HTR-8/SVneo (cell line): ENCODE measurements at places on chromosomes 3 and 15.
A peak's percentile ranks its signal among the peaks of the same experiment; 100 is the strongest.

DNA sequence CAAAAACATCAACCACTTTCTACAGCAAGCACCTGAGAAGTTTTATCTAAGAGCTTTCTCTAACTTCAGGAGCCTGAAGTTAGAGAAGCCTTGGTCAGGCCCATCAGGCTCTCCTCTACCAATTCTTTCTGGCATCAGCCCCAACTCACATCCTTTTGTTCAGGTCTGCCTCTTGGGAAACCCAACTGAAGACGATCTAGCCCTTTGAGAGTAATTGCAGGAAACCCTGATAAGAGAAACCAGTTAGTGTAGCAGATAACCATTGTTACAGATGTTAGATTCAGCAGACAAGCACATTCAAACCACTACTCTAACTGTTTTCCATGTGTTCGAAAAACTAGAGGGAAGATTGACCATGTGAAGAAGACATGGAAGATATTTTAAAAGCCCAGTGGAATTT is 27.0 kb upstream of the DYNC1LI1 start:
- DNase-seq = no peak

GRCh38 chr3:39910826-39911464 is 101.5 kb downstream of the MYRIP start:
- no peak for DNase-seq

DNA sequence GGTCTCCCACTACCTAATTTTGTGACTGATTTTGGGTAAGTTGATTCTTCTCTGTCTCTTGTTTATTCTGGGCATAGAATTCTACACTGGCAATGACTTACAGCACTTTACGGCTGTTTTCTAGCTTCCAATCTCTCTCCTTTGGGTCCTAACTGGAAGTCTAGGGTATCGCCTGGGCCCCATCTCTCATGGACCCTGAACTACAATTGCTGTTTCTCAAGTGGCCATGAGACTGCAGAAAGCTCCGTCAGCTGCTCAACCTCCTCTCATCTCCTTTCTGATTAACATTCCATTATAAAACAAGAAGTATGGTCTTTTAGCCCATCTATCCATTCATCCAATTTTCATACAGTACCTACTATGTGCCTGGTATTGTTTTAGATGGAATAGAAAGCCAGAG is 4.4 kb upstream of the PXYLP1 start:
- DNase-seq = no peak

DNA sequence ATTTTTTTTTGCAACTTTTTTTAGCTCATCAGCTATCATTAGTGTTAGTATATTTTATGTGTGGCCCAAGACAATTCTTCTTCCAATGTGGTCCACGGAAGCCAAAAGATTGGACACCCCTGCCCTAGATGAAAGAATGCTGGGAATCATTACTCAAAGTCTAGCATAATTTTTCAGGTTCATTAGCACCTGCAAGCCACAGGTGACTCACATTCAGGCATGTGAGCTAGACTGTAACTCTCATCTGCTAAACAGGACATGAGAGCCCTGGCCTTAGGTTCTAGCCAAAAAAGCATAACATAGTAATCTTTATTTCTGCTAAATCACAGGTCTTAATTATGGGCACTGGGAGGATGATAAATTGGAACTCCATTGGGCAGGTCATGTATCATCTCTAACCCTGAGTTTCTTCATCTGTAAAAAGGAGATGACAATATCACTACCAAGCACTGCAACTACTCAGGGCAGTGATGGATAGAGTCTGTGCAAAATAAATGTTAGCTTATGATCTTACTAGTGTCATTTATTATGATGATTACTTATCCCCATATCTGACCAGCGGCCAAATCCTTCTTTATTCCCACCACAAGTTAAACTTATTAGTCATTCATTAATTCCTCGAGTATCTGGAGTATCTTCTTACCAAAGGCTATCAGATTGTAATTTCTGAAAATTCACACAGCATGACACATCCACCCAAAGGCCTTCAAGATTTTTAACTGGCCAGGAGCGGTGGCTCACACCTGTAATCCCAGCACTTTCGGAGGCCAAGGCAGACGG is 125.0 kb downstream of the PLD1 start:
- DNase-seq = no peak

- DNase-seq = peak; percentile 61
These were observed 183.8 kb upstream of the THRB start for GRCh38 chr3:24678421-24678865.

GRCh38 chr15:87547470-87548181 is 708.9 kb downstream of the NTRK3 start:
- DNase-seq = no peak

- DNase-seq = no peak
These were observed 8.9 kb downstream of the OXTR start for GRCh38 chr3:8760506-8760905.

- no peak for DNase-seq
These were observed 4.4 kb upstream of the PTPN23 start for GRCh38 chr3:47376393-47376792.

DNA sequence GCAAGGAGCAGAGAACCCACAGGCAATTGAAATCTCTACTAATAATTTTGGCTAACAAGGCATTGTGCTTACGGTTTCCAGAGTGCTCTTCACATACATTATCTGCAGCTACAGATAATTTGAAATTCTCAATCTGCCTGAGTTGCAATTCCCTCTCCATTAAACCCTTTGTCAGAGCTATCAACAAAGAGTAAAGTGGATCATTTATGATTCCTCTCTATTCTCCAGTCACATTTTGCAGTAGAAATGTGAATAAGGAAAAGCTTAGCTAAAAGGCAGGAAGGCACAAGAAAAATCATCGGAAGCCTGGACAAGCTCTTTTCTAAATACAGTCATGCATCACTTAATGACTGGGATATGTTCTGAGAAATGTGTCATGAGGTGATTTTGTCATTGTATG is 49.6 kb downstream of the FAM98B start:
- no peak for DNase-seq

- DNase-seq = no peak
These were observed 15.7 kb upstream of the KIF23 start for GRCh38 chr15:69398491-69398891.

GRCh38 chr15:98817745-98818144 is 169.4 kb downstream of the IGF1R start:
- DNase-seq = no peak

- DNase-seq = no peak
These were observed 9.4 kb downstream of the ATP13A4 start for GRCh38 chr3:193545304-193545703.

DNA sequence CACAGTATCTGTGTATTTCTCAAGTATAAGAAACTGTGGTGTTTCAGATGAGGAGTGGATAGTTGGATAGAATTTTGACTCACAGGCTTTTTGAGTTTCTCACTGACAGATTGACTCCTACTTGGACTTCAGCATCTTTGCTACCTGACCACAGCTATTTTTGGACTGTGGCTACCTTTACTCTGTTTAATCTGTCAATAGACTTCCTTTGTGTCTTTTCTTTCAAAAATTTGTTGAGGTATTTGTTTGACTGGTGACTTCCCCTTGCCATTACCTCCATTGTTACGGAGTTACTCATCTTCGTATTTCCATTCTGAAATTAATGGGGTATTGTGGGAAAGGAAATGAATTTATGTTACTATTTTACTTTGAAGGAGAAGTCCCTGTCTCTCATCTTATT is 123.8 kb downstream of the AGBL1 start:
- no peak for DNase-seq

DNA sequence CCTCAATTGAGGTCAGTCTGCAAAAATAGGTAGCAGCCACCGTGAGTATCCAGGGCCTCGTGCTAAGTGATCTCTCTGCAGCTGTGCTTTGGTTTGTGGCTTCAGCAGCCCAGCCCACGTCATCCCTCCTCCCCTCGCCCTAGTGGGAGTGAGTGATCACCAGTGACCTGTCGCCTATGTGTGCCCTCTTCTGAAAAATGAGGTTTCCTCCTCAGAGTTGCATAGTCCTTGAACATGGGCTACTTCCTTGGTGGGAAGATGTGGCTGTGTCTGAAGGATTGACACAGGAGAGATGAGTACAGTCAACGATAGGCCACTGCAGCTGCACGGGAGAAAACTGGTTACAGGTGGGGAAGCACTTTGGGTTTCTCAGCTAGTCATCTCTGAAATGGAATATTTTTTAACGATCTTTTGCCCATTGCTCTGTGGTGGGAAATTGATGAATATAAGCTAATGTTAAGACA is 144.8 kb upstream of the BHLHE40 start:
- no peak for DNase-seq

DNA sequence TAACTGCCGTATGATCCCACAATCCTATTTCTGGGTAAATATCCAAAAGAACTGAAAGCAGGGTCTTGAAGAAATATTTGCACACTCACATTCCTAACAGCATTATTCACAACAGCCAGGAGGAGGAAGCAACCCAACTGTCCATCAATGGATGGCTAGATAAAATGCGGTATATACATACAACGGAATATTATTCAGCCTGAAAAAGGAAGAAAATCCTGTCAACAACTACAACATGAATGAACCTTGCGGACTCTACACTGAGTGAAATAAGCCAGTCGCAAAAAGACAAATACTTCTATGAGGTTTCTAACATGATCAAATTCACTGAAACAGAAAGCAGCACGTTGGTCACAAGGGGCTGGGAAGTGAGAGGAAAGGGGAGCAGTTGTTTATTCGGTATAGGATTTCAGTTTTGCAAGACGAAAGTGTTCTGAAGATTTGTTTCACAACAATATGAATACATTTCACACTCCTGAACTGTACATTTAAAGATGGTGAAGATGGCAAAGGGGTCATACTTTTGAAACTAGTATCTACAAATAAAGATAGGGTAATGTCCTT is 6.2 kb downstream of the DLG1 start:
- DNase-seq = no peak

DNA sequence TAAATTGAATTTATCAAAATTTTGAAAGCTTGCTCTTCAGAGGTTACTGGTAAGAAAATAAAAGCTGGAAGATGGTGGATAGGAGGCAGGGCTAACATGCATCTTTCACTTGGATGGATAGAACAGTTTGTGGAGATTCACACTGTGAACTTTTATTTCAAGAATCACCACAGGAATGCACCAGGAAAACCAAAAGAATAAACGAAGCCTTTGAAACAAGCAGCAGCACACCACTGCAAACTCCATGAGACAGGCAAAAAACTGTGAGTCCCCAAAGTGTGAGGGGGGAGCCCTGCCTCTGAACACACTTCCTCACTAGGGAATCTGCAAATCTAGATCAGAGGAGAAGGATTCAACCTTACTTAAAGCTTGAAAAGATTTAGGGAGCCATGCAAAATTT is 122.2 kb downstream of the RTP4 start:
- no peak for DNase-seq

GRCh38 chr3:53261712-53262111 is 5.9 kb upstream of the TKT start:
- no peak for DNase-seq

DNA sequence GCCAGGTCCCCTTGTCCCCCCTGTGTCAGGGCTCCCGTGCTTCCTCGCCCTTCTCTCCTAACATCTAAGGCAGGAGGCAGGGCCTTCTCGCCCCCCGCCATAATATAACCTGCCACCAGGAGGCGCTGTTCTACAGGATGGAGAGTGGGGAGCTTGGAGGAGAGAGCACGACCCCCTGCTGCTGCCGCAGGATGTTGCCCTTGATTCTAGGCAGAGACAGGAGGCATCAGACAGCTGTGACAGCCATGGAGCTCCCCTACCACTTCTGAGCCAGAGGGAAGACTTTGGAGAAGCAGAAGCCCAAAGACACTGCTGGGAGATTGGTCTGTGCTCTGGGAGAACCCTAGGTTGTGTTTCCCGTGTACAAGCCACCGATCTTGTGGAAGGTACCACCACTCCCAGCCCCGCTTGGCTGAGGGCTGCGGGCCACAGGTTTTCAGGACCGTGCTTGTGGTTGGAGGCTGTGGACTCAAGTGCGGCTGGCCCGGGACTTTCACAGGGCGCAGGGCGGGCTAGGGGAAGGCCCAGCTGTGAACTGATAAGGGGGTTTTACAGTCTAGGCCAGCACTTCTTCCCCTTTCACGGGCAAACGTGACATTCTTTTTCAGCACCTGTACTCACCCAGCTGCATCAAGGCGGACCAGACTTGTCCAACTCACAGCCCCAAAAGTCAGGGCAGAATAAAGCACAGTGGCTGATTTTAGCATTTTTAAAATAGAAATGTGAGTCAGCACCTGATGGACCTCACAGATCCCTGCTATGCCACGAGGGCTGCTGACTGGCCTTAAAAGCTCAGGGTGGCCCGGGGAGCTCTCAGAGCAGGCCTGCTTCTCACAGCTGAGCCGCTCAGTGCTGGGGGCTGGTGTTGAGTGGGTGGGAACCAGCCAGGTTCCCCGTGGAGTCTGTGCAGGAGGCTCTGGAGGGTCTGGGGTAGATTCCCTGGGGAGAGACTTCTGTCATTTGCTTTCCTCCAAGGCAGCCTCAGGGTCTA is 2.6 kb upstream of the TIGIT start:
- peak; percentile 41 for DNase-seq

- no peak for DNase-seq
These were observed 221.2 kb downstream of the NLGN1 start for GRCh38 chr3:173618703-173619102.

DNA sequence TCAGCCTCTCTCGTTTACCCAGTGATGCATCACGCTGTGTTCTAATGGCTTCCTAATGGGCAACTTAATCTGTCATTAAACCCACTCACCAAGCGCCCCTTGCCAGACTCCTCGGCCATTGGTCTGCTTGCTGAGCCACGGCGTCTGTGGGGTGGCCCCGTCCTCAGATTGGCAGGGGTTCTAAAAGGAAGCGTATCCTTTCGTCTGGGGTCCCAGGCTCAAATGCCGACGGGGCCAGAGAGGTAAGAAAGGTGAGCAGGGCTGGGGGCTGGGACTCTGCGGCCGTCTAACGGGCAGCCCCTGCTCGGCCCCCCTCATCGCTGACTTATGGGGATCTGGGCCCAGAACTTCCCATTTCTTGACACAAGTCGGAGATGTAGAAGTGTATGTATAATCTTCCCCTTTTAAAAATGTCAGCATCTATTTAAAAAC is 315.1 kb upstream of the PROK2 start:
- no peak for DNase-seq

DNA sequence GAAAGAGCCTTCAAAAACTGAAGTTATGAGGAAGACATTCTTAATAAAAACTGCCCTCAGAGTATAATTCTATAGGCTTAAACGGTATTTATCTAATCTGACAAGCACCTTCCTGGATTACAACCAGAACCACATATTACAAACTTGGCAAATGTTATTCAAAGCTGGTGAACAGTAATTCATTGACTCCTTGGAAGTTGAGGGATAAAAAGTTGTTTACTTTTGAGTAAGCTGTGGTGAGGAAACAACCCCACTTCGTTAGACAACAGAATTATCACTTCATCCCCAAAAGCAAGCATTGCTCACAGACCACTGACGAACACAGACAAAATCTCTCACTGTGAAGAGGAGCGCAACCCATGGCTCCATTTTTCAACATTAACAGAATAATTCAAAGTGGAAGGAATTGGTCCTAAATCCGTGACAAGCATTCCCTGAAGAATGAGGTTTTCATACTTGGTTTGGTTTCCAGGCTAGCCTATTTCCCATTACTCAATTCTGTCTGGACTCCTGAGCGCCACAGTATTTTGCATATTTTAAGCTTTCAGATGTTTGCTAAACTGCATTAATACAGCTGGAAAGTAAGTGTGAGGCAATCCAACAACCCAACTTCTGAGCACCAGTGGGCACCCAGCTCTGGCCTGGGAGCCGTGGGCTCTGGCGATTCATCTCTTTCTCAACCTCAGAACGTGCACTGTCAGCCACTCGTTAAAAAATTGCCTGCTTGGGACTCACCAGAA is 32.7 kb downstream of the LRIG1 start:
- DNase-seq = no peak
